Pancreas (tissue), 10 donors: ENCODE measurements at places on chromosomes 1 and 21. TPM values are rescaled to one million over a fixed set of nuclear protein-coding genes. Genes with fewer than 3 reads are reported as not detected.
A peak's percentile ranks its signal among the peaks of the same experiment; 100 is the strongest.

DNA sequence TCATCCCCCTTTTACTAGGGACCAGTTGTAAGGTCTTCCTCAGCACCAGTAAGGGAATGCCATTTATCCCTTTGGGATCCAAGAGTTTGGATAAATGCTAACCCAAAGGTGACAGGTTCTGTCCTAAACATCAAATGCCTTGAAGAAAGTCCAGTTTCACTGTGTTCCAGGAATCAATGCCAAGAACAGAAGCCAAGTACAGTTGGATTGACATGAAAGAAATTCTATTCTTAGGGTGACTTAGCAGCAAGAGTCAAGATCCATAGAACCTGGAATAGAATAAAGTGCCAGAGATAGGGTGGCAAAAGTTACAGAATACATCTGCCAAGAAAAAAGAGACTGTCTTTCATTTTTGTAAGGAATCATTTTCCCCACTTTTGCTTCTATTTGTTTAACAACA is 94.9 kb upstream of the ADAMTS5 start:
- no peak overlapping the region for H3K27ac ChIP-seq
- H3K27me3 ChIP-seq = no peaks in the 10 kb centered on the region
- no peaks in the 10 kb centered on the region for H3K36me3 ChIP-seq
- no peak overlapping the region for H3K4me3 ChIP-seq

GRCh38 chr1:155079210-155079486 is 511 bp downstream of the EFNA3 start:
- H3K4me1 ChIP-seq = peaks cover 33% of the 10 kb centered on the region
- no peak overlapping the region for H3K27ac ChIP-seq
- H3K4me3 ChIP-seq = peak overlapping the region; percentile 41
- DNase-seq = no peak
- H3K36me3 ChIP-seq = no peaks in the 10 kb centered on the region

- peak; percentile 45 for DNase-seq
- peak overlapping the region; percentile 95 for H3K27ac ChIP-seq
- H3K4me1 ChIP-seq = peaks cover 17% of the 10 kb centered on the region
- peak overlapping the region; percentile 74 for H3K4me3 ChIP-seq
- H3K36me3 ChIP-seq = no peaks in the 10 kb centered on the region
- no peaks in the 10 kb centered on the region for H3K27me3 ChIP-seq
Observed at GRCh38 chr1:159925719-159926078, 392 bp upstream of the TAGLN2 start.

CFAP410 gene
- 14.3 TPM for total RNA-seq

RAB7B gene
- total RNA-seq = 0.35 TPM

SAMD11 gene
- 1.1 TPM for total RNA-seq
